ENCODE measurements at places on chromosomes 1 and 21. TPM values are rescaled to one million over a fixed set of nuclear protein-coding genes. Genes with fewer than 3 reads are reported as not detected.

Gene ATG4C
- total RNA-seq, result 10.5 TPM

Gene NBPF3
- 11.3 TPM for total RNA-seq

Gene HSD3B2
- total RNA-seq, result not detected

Gene CHIT1
- under 0.01 TPM for total RNA-seq

Gene CACNA1S
- not detected for total RNA-seq

Gene PMVK
- total RNA-seq, result 9.5 TPM

Gene CACHD1
- total RNA-seq, result 17.1 TPM

Gene OR2L13
- not detected for total RNA-seq

Gene SLAMF7
- not detected for total RNA-seq

Gene WDR64
- total RNA-seq, result under 0.01 TPM

Gene AIRE
- total RNA-seq, result not detected

Gene ADAMTS4
- 0.43 TPM for total RNA-seq

Gene PTPN7
- not detected for total RNA-seq

Gene S100A12
- not detected for total RNA-seq

Measured in articular chondrocyte of knee joint (primary cell).